Fibroblast of the aortic adventitia (primary cell): ENCODE measurements at places on chromosomes 12 and 14.
A peak's percentile ranks its signal among the peaks of the same experiment; 100 is the strongest.

GRCh38 chr12:109450980-109451379 lies 26.1 kb downstream of the KCTD10 start:
- DNase-seq: no peak

DNA sequence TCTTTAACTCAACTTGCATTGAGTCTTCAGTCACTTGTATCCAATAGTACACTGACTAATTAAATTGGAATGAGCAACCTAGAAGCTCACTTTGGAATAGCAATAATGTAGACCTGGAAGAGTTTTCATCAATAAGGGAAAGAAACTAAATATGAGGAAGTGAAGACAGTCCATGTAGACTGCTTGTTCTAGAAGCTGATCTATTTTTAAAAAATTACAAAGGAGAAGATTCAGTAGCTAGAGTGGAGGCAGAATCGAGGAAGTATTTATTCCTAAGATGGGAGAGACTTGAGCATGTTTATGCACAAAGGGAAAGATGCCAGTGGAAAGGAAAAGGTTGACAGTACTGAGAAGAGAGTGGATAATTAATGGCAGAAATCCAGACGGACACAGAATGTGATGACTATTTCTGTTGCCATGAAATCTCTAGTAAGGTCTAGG lies 156.3 kb upstream of the PDE3A start:
- DNase-seq: peak; percentile 74

DNA sequence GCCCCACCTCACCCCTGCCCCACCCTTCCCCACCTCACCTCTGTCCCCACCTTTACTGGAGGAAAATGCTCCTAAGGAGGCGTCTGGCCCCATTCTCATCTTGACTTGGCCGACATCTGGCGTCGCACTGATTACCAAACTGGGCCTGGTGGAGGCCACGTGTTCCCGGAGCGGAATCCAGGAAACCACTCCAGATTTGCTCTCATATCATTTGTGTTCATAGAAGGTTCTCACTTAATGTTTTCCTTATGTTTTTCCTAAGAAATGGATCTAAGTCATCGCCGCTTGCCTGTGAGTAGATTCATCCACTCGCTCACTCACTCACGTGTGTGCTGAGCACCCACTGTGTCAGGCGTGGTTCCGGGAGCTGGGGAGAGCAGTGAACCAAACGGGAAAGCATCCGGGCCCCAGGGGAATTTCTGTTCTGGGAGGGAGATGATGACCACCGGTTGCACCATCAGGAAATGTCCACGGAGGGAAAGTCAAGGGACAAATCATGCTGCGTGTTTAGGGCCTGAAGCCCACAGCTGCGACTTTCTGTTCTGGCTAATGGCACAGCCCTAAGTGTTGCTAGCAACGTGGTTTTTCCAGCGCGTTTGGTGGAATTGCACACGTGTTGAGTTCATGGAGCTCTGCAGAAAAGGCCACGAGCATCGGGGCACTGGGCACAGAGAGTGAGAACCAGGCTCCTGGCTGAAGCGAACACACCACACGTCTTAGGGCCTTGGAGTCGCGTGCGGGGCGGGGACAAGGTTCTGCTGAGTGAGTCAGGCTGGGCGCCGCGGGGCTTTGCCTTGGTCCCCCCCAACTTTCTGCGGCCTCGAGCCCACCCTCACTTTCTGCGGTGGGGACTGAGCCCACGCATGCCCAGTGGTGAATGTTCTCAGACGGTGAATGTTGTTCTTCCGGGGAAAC lies 57.7 kb downstream of the ADGRD1 start:
- DNase-seq: peak; percentile 15

DNA sequence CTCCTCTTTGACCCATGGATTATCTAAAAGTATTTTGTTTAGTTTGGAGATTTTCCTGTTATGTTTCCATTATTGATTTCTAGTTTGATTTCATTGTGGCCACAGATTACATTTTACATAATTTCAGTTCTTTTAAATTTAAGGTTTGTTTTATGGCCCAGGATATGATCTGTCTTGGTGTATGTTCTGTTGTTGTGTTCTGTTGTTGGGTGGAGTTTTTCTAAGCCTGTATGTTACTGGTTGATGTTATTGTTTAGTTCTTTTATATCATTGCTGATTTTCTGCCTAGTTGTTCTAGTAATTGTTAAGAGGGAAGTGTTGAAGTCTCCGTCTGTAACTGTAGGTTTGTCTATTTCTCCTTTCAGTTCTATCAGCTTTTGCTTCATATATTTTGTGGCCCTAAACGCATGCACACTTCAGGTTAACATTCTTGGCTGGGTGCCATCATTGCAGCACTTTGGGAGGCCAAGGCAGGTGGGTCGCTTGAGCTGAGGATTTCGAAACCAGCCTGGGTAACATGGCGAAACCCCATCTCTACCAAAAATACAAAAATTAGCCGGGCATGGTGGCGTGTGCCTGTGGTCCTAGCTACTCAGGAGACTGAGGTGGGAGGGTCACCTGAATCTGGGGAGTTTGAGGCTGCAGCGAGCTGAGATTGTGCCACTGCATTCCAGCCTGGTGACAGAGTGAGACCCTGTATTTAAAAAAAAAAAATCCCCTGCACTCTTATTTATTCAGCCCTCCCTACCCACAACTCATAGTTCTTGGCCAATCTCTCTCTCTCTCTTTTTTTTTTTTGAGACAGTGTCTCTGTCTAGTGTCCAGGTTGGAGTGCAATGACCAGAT lies 28.1 kb upstream of the CFL2 start:
- DNase-seq: no peak

DNA sequence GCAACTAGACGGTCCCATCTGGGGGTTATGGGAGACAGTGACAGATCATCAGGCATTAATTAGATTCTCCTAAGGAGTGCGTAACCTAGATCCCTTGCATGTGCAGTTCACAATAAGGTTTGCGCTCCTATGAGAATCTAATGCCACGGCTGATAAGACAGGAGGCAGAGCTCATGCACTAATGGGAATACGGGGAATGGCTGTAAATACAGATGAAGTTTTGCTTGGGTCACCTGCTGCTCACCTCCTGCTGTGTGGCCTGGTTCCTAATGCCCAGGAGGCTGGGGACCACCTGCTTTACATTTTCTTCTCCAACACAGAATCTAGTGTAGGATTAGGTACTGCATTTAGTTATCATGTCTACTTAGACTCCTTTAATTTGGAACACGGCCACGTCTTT lies 49.7 kb upstream of the SAV1 start:
- DNase-seq: no peak

GRCh38 chr14:89452281-89452680 lies 35.2 kb upstream of the FOXN3 start:
- no peak for DNase-seq

GRCh38 chr14:91872517-91873470 lies 5.5 kb upstream of the TC2N start:
- DNase-seq: peak; percentile 96

GRCh38 chr12:122743895-122744525 lies 8.6 kb upstream of the DENR start:
- no peak for DNase-seq

DNA sequence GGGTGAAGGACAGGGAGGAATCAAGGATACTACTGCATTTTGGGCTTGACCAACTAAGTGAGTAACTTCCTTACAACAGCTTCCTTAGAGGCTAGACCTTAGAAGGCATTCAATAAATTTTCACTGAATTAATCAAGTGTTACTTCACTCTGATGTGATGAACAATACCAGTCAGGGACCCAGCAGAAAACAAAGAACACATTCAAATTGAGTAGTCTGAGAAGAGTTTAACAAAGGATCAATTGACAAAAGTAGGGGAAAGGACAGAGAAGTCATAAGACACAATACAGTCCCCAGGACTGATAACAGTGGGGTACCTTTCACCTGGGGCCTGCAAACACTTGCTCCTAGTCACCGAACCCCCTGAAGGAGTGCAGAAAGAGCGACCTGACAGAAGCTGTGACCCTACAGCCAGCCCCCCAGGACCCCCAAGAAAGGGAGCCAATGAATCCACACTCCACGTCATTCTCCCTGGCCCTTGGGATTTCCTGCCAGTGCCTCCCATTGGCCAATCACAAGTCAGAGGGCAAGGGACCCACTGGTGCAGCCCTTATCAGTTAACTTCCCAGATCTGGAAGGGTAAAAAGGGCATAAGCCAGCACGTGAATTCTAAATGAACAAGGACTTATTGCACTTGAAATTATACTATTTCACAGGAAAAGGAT lies 6.9 kb downstream of the ANAPC5 start:
- no peak for DNase-seq

DNA sequence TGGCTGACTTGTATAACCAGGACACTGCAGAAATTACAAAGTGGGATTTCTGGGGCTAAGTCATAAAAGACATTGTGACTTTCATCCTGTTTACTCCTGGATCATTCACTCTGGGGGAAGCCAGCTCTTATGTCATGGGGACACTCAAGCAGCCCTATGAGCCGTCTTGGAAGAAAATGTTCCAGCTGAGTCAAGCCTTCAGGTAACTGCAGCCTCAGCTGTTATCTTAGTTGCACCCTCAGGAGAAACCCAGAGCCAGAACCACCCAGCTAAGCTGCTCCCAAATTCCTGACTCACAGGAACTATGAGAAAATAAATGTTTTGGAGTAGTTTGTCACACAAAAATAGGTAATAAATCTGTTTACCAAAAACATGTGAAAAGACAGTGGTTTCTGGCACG lies 43.1 kb upstream of the GXYLT1 start:
- no peak for DNase-seq

DNA sequence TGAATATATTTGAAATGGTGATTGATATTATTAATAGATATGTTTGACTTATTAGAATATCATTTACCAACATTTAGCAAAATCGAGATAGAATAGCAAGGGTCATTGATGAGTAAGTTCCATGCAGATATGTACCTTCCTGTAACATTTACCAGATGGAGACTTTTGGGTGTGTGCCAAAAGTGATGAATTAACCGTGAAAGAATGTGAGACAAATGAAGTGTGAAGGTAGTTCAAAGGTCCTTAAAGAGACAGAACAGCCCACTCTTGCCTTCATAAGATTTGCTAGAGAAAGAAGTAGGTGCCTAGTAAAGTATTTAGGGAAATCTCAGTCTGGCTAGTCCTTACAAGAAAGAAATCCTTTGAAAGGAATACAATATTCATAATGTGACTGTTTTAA lies 45.5 kb downstream of the FGD4 start:
- peak; percentile 67 for DNase-seq

GRCh38 chr12:95218150-95219133 lies 835 bp downstream of the VEZT start:
- DNase-seq: peak; percentile 72

GRCh38 chr12:68794653-68795251 lies 13.2 kb upstream of the MDM2 start:
- DNase-seq: no peak

DNA sequence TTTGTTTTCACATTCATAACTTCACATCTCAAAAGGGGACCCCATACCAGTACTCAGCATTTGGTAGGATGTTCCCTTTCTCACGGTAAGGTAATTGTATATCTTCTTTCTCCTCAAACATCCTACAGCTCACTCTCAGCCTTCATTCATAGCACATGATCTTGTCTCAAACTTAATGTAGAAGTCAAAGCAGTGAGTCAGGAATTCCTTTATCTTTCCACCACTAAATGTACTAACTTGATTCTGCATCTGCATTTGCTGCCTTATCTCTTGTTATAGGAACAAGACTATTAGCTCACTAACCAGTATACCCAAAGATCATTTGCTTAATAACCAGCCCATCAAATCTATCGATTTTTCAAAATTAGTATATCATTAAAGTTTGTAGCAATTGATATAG lies 22.9 kb downstream of the CPSF2 start:
- peak; percentile 15 for DNase-seq

- DNase-seq: peak; percentile 89
These were observed 1.8 kb downstream of the ULK1 start for GRCh38 chr12:131896080-131896810.

GRCh38 chr14:99192028-99192621 lies 79.9 kb downstream of the BCL11B start:
- peak; percentile 33 for DNase-seq

GRCh38 chr12:3071107-3071506 lies 6.1 kb upstream of the TSPAN9 start:
- DNase-seq: no peak

DNA sequence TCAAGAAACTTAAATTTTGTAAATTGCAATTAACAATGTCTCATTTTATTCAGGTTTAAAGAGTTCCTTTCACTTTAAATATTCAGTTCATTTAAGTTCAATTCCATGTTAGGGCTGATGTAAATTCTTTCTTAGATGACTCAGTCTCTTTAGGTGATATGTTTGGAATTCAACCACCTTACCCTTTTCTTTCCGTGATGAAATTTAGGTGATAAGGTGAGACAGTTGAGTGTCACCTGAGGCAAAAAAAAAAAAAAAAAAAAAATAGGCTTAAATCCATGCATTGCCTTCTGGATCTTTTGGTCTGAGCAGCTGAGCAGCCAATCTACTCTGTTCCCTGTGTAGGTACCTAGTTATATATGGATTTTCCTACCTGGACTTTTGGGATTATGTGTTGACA lies 299.5 kb downstream of the DAD1 start:
- no peak for DNase-seq

GRCh38 chr12:108611884-108612415 lies 14.1 kb upstream of the TMEM119 start:
- peak; percentile 78 for DNase-seq

DNA sequence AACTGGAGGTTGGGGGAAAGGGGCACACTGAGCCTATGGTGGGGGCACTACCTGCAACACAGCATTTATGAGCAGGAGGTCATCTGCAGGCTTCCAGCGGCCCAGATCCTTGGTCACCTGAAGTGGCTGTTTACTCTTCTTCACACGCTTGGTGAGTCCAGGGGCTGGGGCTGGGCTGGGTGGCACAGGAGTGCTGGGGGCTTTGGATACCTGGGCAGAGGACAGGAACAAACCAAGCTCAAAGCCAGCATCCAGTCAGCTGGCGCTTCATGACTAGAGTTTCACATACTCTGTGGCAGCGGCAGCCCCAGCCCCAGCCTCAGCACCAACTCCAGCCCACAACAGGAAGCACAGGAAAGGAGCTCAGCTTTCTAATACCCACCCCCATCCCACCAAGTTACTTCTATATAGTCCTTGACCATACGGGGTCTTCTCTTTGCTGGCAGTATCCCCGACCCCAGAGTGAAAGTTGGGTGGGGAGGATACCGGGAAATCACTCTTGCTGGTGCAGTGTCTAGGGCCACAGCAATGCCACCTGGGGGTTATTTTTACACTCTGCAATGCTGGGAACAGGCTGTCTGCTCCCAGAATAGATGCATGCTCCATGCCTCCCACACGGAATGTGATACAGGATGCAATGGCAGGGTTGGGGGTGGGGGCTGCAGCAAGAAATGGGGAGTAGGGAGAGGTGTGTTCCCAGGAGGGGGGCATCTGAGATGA lies 3.1 kb downstream of the MCRS1 start:
- DNase-seq: no peak

- peak; percentile 87 for DNase-seq
These were observed 35.8 kb downstream of the ATP2A2 start for GRCh38 chr12:110316861-110317260.

- DNase-seq: peak; percentile 69
These were observed 71.7 kb downstream of the NOVA1 start for GRCh38 chr14:26526137-26526536.

GRCh38 chr14:100363053-100363452 lies 39.9 kb downstream of the SLC25A47 start:
- no peak for DNase-seq

GRCh38 chr14:55340482-55340881 lies 69.3 kb downstream of the FBXO34 start:
- no peak for DNase-seq
